ENCODE measurements at places on chromosomes 3 and 15.
A peak's percentile ranks its signal among the peaks of the same experiment; 100 is the strongest.

DNA sequence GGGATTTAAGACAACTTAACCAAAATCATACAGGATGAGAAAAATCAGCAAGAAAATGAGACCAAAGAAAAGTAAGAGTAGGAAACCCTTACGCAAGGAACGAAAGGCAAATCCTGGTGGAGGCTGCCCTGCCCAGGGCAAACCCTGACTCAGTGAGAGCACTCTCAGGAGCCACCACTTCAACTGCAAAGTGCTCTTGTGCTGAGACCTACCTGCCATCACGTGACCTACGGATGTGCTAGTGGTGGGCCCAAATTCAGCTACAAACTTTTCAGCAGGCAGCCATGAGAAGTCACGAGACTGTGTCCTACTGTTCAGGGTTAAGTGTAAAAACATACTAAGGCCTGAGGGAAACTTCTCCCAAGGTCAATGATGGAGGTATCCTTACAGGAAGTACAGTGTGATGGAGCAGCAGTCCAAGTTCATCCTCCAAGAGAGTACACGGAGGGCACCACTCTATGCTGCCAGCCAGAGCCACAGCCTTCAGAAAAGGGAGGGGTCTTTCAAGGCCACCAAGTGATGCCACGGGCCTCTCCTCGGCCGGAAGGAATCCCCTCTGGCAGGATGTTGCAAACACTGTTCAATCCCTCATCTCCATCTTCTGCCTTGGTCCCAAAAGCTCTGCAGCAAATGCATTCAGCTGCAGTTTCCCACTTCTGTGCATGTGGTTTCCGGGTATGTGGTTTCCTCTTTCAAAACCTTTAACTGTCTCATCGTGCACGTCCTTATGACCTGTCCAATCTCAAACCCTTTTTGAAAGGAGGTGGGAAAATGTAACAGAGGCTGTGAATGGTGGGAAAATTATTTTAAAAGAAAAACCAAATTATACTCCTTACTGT, 9.5 kb downstream of the CHSY1 start:
- no peak for DNase-seq

GRCh38 chr3:40452057-40452456, 5.1 kb upstream of the RPL14 start:
- no peak for DNase-seq

DNA sequence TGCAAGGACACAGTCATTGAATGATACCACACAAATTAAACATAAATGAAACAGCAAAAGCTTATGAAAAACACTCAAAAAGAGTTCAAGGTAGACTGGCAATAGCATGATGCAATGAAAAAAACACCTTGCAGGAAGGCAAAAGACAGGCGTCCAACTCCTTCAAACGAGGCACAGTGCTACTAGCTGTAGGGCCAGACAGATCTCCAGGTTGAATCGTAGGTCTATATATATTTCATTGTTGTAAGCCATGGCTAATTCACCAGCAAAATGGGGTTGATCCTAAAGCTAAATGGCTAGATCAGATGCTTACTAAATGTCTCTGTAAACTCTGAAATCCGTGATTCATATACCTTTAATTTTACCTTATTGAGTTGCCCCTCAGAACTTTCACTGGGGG, 94.2 kb downstream of the THRB start:
- no peak for DNase-seq

DNA sequence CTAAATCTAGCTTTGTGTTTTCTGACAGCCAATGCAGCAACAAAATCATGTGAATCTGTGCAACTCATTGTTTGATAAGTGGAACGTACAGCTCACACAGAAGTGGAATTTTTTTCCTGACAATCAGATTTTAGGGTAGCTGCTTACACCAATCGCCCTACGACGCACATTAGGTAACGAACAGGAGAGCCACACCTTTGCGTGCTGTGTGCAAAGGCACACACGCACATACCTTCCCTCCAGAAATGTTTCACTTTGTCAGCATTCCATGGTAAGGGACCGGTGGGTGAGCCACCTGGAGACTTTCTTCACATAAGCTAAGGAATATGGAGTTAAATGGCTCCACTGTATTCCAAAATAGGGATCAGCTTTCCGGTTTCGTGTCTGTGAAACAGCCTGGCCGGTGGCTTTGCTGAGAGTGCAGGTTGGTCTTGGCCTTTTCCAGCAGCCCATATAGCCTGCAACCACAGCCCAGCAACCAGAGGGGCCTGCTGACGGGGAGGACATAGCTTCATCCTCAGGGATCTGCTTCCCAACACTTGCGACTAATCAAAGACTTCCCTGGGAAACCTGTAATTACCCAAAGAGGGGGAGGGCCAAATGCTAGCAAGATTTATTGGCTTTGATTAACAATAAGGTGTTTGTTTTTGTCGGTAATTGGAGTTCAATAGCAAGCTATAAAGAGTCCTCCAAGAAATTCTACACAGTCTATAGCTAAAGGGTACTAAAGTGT, 145.3 kb downstream of the ADAMTS17 start:
- DNase-seq: no peak

DNA sequence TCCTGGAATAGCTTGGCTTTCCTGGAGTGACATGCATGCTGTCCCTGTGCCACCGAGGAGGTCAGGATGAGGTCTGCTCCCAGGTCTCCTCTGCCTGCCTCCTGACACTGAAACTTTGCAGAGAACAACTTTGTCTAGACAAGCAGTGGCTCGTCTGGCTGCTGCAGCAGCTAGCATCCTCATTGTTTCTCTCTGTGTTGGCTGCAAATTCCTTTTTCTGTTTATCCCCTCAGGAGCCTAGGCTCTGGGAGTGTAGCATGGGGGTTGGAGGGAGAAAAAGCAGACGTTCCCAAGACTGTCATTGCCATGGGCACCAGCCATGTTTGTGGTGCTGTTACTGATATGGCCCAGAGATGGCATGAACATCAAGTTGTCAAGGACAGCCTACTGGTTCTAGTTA, 208.7 kb upstream of the LRIG1 start:
- DNase-seq: no peak

- no peak for DNase-seq
Measured at GRCh38 chr3:61451841-61452240, 109.5 kb upstream of the PTPRG start.

DNA sequence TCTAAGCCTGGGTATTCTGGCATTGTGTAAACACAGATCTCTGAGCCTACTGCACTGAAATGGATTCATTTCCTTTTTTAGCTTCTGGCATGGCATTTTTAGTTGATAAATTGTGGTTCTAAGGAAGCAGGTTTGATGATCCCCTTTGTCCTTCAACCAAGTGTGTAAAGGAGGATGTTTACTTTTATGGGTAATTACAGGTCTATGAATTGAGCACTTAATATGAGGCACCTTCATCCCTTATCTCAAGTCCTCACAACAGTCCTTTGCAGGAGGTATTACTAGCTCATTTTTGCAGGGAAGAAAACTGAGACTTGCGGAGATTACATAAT, 30.8 kb upstream of the ZBTB38 start:
- no peak for DNase-seq

DNA sequence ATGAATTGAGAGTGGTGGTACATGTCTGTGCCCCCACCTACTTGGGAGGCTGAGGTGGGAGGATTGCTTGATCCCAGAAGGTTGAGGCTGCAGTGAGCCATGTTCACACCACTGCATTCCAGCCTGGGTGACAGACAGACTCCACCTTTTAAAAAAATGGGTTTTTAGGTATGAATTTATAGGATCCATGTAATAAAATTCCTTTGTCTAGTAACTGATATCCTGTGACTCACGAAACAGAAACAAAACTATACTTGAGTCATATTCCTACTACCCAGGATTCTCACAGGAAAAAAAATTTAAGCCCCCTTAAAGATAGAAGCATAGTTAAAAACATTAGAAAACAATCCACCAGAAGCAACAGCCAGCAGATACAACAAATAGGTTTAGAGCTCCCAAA, 10.0 kb upstream of the CRTC3 start:
- DNase-seq: no peak

DNA sequence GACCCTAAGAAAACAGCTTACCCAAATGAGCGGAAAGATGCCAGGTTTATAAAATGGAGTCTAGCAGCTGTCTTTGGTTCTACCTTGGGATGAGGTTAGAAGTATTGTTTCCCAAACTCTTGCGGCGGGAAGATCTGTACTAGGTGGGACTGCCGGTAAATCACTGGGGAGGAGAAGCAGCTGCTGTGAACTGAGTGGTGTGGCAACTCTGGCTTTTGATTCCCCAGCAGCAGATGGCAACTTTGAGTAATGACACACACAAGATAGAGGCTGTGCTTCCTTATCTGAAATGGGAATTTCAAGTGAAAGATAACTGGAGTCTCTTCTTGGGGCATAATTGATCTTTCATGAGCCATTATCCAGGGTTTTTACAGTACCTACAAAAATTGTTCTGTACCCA, 184.9 kb downstream of the ATG7 start:
- DNase-seq: no peak

GRCh38 chr3:127206611-127207516, 13.9 kb downstream of the PRR23E start:
- DNase-seq: no peak

DNA sequence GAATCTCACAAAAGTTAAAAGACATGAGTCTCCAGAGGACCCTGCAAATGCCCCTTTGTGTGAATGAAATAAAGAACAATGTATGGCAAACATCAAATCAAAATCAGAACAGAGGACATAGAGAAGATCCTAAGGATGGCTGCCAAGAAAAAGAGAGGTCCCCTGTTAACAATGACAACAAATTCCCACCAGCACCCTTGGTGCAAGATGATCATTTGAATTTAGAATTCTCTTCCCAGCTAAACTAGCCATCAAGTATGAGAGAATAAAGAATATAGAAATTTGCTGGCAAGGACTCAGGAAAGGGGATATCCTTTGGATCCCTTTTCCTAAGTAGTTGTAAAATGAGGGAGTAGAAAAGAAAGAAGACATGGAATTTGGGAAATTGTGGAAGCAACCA, 8.2 kb downstream of the GP5 start:
- DNase-seq: no peak

DNA sequence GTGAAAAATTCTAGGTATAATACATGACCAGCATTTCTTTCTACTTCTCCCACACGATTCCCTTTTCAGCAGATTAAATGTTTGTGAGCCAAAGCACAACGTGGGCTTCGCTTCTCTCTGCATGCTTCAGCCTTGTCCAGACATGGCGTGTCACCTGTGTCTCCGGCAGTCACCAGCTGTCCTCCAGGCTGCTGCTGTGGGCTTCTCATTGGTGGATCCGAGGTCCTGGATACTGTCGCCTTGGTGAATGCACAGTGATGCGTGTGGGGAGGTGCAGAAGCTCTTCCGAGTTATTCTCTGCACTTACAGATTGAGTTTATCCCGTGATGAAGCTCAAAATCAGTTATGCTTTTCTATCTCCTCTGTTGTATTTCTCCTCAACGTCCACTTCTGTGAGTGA, 23.0 kb upstream of the GOLGA8J start:
- no peak for DNase-seq

GRCh38 chr3:152309535-152310307, 41.0 kb downstream of the MBNL1 start:
- no peak for DNase-seq

DNA sequence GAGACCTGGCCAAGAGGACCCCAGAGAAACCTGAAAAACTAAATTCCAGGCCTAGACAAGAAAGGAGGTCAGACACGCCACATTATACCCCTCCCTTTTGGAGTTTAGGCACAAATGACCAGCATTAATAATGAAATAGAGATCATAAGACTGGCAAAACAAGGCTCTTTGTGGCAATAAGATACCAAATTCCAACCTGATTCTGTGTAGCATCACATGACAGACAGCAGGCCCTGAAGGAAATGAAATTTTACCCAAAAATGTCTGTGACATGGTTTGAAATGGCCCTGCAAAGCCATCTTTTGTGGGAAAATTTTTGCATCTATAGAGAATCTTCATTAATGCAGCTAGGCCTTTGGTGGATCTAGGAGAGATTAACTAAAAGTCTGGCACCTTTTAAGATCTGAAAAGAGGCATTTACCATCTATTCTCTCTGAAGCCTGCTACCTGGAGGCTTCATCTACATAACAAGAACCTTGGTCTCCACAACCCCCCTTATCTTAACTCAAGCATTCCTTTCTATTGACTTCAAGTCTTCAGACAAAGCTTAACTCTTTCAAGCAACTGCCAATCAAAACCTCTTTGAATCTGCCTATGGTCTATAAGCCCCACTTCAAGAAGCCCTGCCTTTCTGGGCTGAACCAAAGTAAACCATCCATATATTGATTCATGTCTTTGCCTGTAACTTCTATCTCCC, 8.0 kb downstream of the FAM174B start:
- peak; percentile 95 for DNase-seq

DNA sequence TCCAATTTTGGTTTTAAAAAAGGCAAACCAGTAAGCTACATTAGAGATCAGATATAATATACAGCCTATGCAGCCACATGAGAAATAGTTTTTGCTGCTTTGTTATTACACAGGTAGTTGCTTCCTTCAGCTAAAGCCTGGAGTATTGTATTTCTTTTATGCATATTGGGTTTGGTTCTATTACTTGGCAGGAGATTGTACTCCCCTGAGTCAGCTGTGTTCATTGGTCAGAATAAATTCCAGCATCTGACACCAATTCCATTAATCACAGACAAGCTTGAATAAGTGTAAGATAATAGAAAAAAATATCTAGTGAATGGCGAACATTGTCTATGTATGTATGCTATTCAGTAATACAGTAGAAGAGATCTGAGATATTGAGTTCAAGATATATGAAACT, 26.1 kb upstream of the ZCWPW2 start:
- DNase-seq: no peak

DNA sequence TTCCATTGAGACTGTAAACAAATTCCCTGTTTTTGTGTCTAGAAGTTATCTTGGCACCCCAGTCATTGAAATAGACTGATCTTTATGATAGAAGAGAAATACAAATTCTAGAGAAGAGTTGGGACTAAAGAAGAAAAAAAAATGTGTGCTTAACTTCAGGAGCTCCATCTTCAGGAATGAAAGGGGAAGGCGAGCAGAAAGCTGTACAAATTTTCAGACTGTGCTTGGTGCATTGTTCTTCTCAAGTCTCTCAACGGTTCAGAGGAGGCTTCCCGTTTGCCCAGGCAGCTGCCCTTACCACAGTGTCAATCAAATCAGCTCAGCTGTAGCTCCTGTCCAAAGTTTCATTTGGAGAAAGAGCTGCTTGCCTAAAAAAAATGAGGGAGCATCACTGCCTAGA, 41.7 kb downstream of the OXSM start:
- no peak for DNase-seq

- peak; percentile 23 for DNase-seq
Measured at GRCh38 chr15:73873889-73874511, 636 bp downstream of the TBC1D21 start.

DNA sequence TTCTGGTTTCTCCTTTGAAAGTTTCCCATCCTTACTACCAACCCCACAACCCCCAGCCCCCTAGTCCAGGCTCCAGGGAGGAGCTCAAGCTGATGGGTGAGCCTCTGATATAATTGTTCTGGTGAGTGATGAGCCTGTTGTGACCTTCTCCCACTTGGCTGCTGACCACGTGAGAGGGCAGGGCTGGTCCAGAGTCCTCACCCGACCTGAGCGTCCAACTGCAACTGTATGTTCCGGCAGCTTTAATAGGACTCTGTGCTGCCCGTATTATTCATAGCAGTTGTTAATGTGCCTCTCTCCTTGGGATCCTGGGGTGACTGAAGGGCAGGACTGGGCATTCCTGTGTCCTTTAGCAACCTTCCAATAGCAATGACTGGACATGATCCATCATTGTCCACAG, 56.2 kb downstream of the B3GNT5 start:
- no peak for DNase-seq
